ENCODE measurements at places on chromosomes 16 and 17.

- no peak for DNase-seq
Observed at GRCh38 chr17:44387804-44388203, 1.6 kb downstream of the ITGA2B start.

DNA sequence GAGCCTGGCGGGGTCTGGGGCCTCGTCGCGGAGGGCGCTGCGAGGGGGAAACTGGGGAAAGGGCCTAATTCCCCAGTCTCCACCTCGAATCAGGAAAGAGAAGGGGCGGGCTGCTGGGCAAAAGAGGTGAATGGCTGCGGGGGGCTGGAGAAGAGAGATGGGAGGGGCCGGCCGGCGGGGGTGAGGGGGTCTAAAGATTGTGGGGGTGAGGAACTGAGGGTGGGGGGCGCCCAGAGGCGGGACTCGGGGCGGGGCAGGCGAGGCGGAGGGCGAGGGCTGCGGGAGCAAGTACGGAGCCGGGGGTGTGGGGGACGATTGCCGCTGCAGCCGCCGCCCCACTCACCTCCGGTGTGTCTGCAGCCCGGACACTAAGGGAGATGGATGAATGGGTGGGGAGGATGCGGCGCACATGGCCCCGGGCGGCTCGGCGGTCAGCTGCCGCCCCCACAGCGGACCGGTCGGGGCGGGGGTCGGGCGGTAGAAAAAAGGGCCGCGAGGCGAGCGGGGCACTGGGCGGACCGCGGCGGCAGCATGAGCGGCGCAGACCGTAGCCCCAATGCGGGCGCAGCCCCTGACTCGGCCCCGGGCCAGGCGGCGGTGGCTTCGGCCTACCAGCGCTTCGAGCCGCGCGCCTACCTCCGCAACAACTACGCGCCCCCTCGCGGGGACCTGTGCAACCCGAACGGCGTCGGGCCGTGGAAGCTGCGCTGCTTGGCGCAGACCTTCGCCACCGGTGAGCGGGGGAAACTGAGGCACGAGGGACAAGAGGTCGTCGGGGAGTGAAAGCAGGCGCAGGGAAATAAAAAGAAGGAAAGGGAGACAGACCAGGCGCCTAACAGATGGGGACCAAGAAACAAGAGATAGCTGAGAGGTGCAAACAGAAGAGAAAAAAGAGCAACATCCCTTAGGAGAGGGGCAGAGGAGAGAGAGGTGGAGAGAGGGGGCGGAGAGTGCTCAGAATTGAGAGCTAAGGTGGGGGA, at the start of gene PNMT:
TSS of gene PNMT (plus strand) at position 509 of the 980 bp plus-strand sequence. CDS start at position 532, 23 bp downstream.
- peak; percentile 50 for DNase-seq

DNA sequence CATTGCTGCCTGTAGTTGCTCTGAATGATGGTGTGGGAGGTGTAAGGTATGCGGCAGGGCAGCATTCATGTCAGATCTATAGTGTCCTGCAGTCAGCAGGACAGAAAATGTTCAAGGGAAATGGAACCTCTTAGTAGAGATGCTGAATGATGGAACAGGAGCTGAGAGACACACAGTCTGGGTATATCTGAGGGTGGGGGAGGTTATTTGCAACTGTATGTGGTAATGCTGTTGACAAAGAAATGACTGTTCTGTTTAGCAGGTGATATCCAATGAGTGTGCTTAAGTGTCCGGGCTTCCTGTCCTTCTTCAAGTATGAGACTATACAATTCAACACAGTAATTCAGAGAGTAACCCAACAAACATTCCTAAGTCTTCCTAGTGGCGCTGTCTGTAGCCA, 46.6 kb downstream of the STH start:
- DNase-seq, result no peak

DNA sequence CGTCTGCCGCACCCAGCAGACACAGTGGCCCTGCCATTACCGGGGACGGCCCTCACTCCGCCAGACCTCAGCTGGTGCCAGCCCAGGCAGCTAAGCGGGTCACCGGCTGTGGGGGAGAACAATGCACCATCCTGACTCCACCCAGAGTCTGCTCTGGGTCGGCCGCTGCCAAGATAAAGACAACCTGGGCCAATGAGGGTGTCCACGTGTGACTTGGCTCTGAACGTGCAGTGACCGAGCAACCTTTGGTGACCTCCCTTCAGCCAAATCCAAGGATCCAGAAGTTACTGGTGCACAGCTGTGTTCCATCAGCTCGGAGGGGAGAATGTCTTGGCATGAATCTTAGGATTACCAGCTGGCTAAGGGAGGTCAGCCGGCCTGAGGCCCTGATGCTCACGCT, 155.9 kb downstream of the NTN1 start:
- DNase-seq, result no peak

DNA sequence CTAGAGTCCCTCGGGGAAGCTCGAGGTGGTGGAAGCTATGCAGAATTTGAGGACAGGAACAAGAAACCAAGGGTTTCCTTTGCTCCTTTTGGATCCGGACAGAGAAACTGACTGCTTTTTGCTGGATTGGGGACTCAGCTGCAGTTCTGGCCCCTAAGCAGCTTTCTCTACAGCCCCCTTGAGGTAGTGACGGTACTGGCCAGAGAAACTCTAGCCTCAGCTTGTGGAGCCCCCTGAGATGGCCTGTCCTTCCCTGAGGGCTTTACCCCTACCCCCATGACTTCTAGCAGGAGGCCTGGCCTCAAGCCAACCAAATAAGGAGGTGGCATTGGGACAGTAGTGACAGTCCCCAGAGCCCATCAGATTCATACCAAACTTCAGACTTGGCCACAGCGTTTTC, 118.1 kb downstream of the IRX5 start:
- DNase-seq, result no peak

- DNase-seq, result no peak
Observed at GRCh38 chr17:60524463-60525327, 1.3 kb downstream of the APPBP2 start.

GRCh38 chr17:41959030-41959335, 7.6 kb upstream of the CNP start:
- no peak for DNase-seq

DNA sequence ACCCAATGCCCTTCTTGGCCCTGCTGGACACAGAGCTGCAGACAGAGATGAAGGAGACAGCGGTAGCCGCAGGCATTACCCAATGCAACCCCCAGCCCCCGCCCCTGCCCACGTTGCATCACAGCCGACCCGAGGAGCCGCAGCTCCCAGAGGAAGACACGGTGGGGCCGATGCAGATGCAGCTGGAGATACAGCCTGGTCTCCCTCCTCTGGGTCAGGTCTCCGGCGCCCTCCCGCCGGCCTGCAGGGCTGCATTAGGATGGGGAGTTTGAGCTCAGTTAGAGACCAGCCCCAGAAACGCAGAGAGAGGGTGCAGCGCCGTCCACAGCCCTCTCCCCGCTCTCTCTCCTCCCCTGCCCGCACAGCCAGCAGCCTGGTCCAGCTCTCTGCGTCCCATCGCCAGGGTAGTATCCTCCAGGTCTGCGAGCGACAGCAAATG, 19.4 kb upstream of the UBE2I start:
- no peak for DNase-seq

DNA sequence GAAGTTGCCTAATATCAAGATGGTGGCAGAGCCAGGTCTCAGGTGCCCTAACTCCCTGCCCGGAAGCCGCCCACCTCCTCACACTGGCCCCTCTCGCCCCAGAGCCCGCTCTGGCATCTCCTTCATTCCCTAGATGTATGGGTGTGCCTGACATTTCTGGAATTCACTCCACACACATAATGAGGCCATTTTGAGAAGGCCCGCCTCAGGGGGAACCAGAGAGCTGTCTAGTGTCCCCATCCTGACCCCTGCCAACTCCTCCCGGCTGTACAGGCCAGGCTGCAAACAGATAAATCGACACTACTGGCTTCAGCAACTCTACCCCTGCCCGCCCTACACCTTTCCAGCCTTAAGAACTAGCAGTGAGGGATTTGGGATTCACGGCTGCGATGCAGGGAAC, 7.7 kb downstream of the WNT3 start:
- DNase-seq, result no peak

DNA sequence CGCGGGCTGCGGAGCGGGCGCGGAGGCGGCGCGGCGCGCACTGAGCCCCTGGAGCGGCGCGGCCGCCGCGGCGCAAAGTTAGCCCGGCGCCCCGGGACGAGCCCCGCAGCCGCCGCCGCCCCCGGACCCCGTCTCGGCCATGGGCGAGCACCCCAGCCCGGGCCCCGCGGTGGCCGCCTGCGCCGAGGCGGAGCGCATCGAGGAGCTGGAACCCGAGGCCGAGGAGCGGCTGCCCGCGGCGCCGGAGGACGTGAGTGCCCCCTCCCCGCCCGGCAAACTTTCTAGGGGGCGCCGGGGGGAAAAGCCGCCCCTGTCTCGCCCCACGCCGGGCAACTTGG, 388 bp downstream of the RHBDL3 start:
- DNase-seq, result no peak

DNA sequence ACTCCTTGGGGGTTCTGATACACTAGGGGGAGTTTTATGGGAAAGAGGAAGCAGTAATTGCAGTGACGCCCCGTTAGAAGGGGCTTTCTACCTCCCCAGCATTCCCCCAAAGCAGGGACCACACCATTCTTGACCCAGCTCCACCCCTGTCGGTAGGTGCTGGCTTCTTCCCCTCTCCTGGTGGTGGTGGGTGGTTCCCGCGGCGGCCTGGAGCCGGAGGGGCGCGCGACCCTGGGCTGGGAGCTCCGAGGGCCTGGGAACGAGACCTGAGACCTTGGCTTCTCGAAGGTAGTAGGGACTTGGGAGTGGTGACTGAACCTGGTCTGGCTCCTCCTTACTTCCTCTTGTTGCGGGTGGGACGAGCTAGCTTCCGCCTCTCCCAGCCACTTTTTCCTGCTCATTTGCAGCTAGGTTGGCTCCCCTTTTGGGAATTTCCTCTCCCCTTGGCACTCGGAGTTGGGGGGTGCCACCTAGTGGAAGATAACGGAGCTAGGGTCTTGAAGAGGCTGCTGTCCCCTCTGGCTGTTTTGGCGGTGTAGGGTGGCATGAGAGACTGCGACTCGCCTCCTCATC, 438 bp downstream of the GRN start:
- DNase-seq, result peak; percentile 29

- no peak for DNase-seq
Observed at GRCh38 chr16:49356728-49357488, 16.7 kb upstream of the C16orf78 start.

Measured in stimulated activated CD8-positive, alpha-beta memory T cell treated with anti-CD3 and anti-CD28 coated beads, Interleukin-7, amount 100 ng/mL, for 1 hour (primary cell).